ENCODE measurements at places on chromosomes 3 and 15.

- no peak for DNase-seq
These were observed 166.9 kb upstream of the IL12A start for GRCh38 chr3:159821736-159822135.

GRCh38 chr15:89870006-89870405 lies 23.8 kb downstream of the AP3S2 start:
- no peak for DNase-seq

- DNase-seq: no peak
These were observed 44.1 kb downstream of the SLC41A3 start for GRCh38 chr3:126039870-126040269.

DNA sequence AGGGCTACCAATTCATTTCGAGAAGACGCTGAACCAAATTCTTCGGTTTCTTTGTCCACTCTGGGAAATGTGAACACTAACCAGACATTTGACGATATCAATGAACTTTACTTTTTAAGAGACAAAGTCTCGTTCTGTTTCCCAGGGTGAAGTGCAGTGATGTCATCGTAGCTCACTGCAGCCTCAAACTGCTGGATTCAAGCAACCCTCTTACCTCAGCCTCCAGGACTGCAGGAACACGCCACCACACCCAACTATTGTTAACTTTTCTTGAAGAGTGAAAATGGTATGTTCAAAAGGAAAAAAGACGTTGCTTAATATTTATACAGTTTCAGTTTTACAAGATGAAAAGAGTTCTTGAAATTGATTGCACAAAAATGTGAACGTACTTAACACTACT lies 30.6 kb downstream of the MB21D2 start:
- DNase-seq: peak; percentile 75

DNA sequence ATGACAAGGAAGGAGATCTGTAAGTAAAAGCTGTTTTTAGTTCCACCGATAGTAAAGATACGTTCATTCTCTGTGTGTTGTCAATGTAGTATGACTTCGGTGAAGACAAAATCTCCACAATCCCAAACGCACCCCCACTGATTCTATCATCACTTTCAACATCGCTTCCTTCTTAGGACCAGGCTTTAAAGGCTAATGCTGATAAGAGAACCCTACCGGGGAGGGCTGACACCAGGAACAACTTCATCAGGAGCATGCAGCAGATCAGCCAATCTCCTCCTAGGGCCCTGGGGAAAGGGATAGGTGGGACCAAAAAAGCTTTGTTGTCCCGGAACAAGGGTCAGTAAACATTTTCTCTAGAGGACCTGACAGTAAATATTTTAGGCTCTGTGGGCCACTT lies 334.1 kb downstream of the VPS13C start:
- no peak for DNase-seq

DNA sequence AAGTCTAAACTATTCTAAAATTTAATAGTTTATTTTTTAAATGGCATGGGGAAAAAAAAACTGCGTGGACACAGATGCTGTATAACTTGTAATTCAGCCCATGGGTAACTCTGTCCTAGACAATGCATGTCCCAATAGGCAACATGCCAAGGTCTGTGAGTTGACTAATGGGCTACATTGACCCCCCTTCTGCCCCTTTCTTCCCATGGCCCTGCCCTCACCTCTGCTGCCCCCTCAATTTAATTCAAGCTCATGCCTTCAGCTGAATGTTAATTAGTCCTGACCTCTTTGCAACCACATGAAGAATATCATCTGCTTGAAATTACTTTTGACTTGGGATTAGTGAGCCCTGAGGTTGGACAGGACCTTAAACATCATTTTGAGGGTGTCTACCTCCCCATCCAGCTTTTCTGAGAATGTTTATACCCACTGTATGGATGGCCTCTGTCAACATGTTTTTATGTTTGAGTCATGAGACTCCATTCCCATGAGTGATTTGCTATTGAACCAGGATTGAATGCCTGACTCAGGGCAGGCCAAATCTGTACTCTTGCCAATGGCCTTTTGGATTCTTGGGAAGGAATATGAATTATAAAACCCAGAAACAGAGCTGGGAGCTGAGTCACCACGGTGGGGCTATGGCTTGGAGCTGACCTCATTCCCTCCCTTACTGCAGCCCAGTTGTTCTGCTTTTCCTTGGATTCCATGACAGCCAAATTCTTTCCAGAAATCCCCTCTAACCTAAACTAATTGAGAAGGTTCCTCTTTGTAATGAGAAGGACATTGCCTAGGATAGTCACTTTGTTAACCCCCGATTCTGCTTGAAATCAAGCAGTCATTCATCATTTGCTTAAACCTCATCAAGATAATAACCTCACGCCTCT lies 33.5 kb upstream of the PDE8A start:
- peak; percentile 11 for DNase-seq

DNA sequence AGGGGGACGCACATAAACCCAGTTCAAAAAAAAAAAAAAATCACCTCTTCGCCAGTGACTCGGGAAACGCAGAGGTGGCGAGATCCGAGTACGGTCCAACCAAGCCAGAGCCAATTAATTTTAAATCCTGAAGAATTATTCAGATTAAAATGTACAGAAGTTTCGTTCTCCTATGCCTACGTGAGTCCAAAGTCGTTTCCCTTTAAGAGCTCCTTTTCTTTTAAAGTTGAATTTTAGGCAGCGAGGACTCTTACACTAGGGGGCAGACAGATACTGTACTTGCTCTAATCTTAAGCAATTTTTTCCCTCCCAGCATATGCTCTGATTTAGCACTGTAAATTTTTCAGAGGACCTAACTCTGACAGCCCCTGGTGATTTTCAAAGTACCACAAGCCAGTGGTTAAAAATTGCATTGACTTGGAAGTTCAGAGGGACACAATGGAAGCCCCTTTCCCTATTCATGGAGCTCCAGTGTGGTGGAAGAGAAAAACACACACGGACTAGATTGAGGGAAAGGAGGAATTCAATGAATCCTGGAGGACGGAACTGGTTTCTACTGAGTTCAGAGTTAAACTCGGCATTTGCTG lies 3.3 kb upstream of the NR2F2 start:
- DNase-seq: peak; percentile 95

DNA sequence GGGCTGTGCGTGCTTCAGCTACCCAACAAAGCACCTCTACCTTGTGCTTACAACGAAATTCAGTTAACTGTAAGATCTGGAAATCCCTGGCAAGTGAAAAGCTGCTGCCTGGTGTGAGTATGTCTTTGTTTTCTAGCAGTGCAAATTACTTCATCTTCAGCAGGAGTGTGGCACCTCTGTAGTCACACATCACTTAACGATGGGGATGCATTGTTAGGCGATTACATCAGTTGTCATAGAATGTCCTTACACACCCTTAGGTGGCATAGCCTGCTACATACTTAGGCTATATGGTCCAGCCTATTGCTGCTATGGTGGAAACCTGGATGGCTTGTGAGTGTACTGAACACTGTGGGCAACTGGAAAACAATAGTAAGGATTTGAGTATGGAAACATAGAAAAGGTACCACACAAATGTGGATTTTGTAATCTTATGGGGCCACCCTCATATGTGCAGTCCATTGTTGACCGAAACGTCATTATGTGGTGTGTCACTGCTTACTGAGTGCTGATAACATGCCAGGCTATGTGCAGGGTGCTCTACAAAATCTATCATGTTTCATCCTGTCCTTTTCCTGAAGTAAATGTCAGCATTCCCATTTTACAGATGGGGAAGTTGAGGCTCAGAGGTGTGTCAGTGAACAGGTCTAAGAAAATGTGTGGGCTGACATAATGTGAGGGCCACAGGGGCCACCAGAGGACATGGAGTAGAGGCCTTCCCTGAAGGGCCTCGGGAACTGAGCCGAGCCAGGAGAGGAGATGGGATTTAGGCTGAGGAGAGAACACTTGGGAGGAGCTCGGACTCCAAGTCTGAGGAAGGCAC lies 173.5 kb downstream of the VGLL4 start:
- DNase-seq: no peak

DNA sequence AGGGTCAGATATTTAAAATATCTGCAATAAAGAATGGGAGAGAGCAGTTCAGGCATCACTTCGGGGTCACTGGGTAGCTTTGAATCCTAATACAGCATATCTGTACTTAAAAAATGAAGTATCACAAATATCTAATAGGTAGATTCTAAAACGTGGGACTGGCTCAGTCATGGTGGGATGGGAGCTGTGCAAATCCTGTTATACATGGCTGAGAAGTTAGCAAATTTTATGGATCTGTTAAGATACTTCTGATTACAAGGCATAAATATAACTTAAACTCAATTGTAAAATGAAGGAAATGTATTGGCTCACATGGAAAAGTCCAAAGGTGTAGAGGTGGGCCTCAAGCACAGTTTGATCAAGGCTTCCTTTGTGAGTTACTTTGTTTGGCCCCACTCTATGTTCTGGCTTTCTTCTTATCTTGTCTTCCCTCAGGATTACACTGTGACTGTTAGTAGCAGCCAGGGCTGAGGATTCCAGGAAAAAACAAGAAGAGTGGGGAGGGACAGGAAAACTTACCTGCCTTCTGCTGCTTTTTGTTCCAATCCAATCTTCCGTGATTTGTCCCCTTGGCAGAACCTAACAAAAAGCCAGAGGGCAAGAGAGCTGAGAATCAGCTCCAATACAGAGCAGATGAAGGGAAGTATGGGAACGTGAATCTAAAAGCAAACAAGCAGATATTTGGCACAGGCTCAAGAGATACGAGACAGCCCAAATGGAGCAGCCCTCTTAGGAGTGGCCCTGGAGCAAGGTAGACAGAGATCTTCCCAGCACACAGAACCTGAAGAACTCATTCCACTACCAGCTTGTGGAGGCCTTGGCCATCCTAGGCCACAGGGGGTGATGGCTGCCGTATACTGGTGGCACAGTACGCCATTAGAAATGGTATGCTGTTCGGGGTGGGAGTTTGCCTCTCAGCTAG lies 10.9 kb downstream of the PAQR9 start:
- DNase-seq: no peak

- no peak for DNase-seq
These were observed 226.6 kb upstream of the HES1 start for GRCh38 chr3:193909387-193909786.

DNA sequence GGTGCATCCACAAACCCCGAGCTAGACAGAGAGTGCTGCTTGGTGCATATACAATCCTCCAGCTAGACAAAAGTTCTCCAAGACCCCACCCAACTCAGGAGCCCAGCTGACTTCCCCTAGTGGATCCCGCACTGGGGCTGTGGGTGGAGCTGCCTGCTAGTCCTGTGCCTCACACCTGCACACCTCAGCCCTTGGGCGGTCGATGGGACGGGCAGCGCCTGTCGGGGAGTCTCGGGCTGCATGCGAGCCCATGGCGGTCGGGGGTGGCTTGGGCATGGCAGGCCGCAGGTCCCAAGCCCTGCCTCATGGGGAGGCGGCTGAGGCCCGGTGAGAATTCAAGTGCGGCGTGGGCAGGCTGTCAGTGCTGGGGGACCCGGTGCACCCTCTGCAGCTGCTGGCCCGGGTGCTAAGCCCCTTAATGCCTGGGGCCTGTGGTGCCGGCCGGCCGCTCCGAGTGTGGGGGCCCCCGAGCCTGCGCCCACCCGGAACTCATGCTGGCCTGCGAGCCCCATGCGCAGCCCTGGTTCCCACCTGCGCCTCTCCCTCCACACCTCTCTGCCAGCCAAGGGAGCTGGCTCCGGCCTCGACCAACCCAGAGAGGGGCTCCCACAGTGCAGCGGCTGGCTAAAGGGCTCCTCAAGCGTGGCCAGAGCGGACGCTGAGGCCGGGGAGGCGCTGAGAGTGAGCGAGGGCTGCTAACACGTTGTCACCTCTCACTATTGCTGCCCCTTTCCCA lies 31.0 kb downstream of the ZNF589 start:
- no peak for DNase-seq

DNA sequence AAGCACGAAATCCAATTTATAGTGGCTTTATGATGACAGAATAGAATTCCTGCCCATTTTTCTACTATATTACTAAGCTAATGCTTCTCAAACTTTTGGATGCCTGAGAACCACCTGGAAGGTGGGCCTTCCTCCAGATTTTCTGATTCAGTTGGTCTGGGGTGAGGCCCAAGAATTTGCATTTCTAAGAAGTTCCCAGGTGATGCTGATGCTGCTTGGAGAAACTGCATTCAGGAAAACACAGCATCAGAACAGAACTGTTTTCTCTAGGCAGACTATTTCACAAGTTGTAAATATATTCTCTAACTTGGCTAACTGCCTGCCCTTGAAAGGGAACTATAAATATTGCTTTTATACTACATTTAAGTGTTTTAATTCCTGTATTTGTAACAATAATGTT lies 644.9 kb upstream of the DPPA4 start:
- no peak for DNase-seq

GRCh38 chr15:50277370-50277769 lies 11.8 kb upstream of the HDC start:
- no peak for DNase-seq

- DNase-seq: no peak
These were observed 165.2 kb downstream of the GOLGA6L4 start for GRCh38 chr15:84400820-84401219.

- no peak for DNase-seq
These were observed 315.9 kb upstream of the GPR149 start for GRCh38 chr3:154745929-154746328.

- no peak for DNase-seq
These were observed 28.5 kb downstream of the ARHGEF3 start for GRCh38 chr3:56772952-56773938.

DNA sequence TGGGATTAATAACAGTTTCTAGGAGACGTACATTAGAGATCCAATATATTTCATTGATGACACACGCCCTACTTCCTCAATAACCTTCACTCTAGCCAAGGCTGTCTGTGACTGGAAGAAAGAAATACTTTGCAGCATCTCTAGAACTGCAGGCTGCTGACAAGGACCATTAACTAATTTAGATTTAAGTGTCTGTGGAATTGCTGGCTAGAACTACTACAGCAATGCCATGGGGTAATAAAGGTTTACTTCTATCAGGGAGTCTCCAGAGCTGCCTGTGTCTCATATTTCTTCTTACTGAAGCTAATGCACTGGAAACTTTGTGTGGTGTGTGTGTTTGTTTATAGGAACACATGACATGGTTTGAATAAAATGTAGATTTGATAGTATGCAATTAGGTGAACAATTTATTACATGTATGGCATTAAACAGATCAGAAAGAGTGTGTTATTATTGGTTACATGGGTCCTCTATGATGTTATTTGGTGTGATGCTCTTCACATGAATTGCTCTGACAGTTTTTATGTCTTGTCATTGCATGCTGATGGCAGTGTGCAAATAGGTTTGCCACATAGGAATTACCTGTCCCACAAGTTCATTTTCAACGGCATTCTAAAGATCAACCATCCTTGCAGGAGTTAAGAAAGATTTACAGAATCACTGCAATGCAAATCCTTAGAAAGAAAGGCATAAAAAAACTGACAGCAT lies 916.2 kb upstream of the CADM2 start:
- no peak for DNase-seq

Data from Caki2 (cell line).